HT-29 (cell line): ENCODE measurements at places on chromosomes 7 and 10.

- DNase-seq = no peak
These were observed 35.2 kb downstream of the PPIF start for GRCh38 chr10:79382491-79382941.

DNA sequence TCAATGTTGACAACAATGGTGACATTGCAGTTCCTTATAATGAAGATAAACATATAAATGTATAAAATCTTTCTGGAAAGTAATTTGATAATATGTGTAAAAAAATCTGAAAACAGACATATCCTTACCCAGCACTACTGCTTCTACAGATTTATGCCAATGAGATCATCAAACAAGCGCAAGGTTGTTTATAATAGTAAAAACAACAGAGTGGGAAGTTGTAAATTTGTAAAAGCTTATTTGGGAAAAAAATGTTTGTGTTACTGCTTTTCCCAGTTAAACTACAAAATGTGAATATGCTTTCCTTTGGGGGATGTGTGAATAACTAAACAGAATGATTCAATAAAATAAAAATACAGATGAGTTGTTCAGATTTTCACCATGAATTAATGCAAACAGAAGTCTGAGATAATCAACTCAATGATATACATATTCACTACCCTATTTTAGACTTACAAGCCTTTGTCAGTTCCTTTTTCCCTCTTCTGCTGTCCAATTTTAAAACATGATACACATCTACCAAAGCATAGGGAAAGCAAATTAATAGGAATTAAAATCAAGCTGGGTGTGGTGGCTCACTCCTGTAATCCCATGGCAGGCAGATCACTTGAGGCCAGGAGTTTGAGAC is 82.1 kb downstream of the USP6NL start:
- no peak for DNase-seq

GRCh38 chr10:112678581-112678980 is 231.6 kb downstream of the VTI1A start:
- DNase-seq = no peak

DNA sequence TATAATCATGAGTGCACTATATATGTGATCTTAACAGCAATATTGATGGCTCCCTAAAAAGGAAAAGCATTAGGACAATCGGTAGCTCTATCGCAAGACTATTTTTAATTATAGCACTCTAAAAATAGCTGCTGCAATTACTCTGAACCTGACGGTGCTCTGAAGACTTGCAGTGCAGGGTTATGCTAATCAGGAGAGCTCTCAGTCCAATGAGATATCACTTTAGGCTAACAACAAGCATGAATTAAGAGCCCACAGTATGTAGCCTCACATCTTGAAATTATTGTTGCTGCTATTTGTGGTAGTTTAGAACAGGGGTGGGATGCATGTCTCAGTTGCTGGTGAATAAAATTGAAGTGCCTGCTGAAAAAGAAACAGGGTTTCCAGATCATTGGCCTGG is 515.8 kb upstream of the AKR1E2 start:
- no peak for DNase-seq

DNA sequence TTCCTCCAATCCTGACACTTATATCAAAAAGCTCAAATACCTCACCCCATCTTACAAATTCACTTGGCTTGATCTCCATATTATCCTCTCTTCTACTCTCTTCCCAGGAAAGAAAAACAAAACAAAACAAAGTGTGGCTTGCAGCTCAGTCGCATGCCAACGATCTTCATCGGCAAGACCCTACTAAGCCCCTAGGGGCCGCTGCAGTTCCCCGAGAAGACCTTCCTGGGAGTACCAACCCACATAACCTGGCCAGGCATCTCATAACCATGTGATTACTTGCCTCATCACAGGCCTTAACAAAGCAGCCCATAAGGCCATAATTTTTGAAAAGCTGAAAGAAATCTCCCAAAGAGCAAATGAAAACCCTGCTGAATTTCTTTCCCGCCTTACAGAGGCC is 103.7 kb downstream of the ZNF92 start:
- DNase-seq = peak; percentile 21

GRCh38 chr10:47065903-47066302 is 154.7 kb downstream of the PTPN20 start:
- DNase-seq = no peak

DNA sequence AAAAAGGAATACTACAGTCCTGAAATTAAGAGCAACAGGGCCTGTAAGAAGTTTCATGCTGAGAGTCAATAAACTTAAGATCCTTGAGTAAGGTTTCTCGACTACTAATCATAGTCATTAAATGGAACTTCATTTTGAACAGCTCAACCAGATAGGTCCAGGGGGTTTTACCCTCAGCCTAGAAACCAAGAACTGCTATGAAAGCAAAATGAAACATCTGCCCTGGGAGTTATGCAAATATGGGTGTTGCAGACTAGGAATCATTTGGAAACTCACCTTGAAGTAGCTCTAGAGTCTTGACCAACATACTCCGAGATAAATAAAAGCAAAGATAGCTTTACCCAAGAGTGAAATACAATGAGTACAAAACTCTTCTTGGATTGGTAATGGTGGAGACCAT is 128.0 kb downstream of the HGF start:
- DNase-seq = no peak

GRCh38 chr7:79421751-79422150 is 31.7 kb downstream of the MAGI2 start:
- DNase-seq = no peak

GRCh38 chr10:44459671-44460070 is 74.8 kb upstream of the CXCL12 start:
- DNase-seq = no peak

GRCh38 chr10:69847458-69847857 is 45.8 kb downstream of the COL13A1 start:
- no peak for DNase-seq

DNA sequence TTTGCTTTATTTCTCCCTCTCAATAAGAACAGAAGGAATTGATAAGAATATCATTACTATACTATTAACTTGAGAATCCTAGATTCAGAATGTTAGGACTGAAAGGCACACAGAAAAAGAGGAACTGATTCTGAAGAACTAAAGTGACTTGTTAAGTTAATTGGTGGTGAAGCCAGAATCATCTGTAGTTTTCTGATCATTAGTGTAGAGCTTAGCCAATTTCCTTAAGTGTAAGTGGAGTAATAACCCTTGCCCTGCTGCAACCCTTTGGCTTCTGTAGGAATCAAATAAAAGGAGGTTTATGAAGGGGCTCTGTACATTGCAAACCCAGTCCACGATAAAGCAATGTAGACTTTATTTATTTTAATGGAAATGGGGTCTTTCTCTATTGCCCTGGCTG is 1186.0 kb downstream of the SORCS3 start:
- no peak for DNase-seq

GRCh38 chr10:78545756-78546155 is 512.1 kb downstream of the RPS24 start:
- DNase-seq = no peak

DNA sequence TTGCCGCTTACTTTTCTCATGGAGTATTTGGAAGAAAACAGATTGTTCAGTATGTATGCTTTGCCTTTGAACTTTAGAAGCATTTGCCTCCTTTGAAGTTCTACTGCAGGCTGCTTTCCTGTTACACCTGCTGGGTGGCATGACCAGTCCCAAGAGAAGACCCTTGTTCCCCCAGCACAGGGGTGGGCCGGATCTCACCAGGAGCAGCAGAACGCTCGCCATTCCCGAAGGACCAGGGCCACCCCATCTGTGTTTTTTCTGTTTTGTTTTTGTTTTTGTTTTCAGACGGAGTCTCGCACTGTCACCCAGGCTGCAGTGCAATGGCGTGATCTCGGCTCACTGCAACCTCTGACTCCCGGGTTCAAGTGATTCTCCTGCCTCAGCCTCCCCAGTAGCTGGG is 493.6 kb downstream of the PTPRN2 start:
- no peak for DNase-seq

DNA sequence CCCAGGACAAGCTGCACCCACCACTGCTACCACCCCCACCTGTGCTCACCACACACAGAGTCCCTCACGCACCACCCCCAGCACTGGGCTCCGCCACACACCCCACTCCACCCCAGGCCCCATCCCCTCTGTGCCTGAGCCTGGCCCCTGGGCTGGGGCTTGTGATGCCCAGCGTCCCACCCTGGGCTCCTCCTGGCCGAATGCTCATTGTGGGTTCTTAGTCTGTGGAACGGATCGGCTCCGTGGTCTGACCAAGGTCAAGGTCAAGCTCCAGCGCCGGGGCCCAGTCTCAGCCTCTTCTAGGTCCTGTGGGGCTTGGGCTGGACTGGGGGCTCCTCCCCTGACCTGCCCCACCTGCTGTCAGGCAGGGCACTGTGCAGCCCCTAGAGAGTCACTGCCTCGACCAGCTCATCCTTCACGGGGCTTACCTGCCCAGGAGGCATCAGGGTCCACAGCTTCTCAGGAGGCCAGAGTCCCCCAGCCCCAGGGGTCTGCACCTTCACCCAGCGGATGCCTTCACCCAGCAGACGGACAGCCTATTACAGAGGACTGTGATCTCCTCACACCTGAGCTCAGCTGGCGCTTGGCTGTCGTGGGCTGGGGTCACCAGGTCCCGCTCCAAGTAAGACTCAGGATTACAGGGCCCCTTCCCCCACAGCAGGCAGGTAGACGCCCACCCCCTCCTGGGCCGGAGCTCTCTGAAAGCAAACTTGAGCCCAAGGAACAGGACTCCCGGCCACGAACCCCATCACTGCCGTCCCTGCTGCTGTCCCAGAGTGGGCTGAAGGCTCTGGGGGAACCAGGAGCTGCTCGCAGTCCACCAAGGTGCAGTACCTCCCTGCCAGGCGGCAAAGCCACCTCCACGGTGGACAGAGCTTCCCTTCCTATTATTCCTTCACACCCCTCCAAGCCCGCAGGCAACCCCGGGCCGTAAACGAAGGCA is 15.3 kb upstream of the UTF1 start:
- DNase-seq = no peak

DNA sequence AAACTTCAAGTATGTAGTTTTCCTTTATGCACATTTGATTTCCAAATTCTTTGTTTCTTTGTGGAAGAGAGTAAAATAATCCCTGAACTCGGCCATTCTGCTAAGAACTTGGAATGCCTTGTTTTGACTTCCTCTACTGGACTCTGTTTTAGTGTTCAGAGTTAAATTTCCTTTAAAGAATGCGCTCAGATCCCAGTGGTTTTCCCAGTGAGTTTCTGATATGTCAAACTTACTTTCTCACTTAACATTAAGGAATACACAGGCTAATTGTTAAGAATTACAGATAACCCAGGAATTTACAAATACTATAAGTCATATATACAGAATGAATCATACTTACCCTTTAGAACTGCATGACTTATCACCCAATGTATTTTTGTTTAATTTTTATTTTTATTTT is 1067.6 kb upstream of the CELF2 start:
- no peak for DNase-seq

GRCh38 chr7:14836571-14837189 is 65.9 kb downstream of the DGKB start:
- DNase-seq = no peak

- no peak for DNase-seq
These were observed 121.5 kb downstream of the TPST1 start for GRCh38 chr7:66326501-66327215.

GRCh38 chr7:81180573-81180972 is 261.7 kb upstream of the SEMA3C start:
- DNase-seq = no peak

DNA sequence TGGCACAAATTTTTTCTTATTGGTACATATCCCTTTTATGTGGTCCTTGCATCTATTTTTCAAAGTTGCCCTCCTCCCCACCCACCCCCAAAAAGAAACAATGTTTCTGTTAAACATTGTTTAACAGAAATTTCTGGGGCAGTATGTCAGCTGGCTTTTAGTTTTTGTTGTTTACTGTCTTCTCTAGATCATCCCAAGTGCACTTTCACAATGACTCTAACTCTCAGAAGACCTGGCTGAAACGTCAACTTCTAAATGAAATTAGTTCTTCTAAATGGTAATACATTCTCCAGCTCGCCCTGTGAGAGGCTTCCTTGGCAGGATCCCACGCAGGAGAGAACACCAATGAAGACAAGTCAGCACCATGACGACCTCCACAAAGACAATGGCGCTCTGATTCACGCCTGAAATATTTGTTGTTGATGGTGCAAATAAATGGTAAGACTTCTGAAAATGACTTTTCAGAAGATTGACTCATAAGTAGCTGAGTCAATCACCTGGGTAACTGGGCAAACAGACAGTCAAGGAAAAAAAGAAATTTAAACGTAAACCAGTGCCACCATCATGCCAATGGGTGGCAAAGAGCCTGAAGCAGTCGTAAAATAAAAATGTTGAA is 293.7 kb downstream of the FZD1 start:
- DNase-seq = peak; percentile 5

- DNase-seq = no peak
These were observed 786.0 kb downstream of the NRG3 start for GRCh38 chr10:82660986-82661385.

DNA sequence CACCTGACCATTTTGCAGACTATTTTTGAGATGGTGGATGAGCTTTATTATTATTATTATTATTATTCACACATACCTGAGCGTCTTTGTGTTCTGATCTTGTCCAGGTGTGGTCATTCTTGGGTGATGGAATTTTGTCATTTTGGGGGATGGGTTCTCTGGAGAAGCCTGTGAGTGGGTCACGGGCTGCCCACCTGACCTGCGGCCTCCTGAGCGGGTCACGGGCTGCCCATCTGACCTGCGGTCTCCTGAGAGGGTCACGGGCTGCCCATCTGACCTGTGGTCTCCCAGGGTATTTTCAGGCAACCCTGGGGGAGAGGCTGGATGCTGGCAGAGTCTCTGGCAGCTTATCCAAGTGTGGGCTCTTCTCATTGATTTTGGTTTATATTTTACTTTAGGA is 7.3 kb downstream of the SCART1 start:
- DNase-seq = no peak

GRCh38 chr7:114414156-114415063 is at the start of gene FOXP2:
TSS of gene FOXP2 (plus strand) at chr7:114414815. CDS start at chr7:114426512, 11,697 bp downstream.
- DNase-seq = peak; percentile 57

GRCh38 chr7:20013536-20013935 is 203.6 kb downstream of the MACC1 start:
- DNase-seq = no peak

DNA sequence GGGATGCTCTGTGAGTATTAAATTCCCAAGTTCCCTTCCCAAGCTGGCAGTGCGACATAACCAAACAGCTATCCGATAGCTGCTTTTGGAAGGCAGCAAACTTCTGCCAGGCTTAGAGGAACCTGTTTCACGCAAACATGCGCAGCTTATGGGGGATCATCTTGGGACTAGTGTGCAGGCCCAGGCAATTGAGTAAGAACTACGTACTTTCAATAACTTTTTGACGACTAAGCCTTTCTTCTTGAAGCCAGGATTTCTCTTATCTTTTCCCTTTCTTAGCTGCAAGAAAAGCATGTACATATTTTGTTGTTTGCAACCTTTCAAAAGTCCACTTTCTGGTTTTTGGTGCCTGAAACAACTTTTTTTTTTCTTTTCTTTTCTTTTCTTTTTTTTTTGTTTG is 28.7 kb upstream of the SEPHS1 start:
- no peak for DNase-seq
